ENCODE measurements at places on chromosomes 11 and 22. TPM values are rescaled to one million over a fixed set of nuclear protein-coding genes. Genes with fewer than 3 reads are reported as not detected.

DNA sequence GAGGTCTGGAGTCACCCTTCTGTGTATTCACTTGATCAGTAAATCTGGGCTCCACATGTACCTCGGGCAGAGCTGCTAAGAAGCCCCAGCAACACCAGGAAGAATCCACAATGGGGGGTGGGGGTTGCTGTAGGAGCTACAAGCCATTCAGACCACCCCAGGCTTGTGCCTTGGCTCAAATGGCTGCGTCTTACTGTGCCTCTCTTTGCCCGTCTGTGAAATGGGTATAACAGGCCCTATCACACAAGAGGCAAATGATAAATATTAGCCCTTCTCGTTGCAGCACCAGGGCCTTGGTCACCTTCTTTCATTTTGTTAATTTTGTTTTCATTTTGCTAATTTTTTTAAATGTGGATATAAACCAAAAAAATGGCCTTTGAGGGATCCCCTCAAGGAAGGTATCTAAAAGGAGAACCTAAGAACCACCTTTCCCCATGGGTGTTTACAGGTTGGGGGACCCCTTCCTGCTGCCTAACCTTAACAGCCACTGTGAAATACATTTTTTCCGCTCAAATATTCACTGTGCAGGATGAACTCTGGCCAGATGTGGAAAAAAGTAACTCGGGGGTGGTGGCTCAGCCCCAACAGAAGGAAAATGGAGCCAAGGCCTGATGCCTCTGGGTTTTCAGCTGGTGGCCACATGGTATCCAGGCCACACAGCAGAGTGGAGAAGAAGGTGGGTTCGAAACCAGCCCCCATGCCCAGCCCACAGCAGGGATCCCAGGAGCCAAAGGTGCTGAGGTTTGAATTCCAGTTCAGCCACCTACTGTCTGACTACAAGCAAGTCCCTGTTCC is 284.0 kb downstream of the MN1 start:
- H3K4me3 ChIP-seq: no peak overlapping the region
- DNase-seq: no peak
- H3K27me3 ChIP-seq: no peaks in the 10 kb centered on the region
- no peak overlapping the region for H3K27ac ChIP-seq
- no peaks in the 10 kb centered on the region for H3K36me3 ChIP-seq
- no peaks in the 10 kb centered on the region for H3K4me1 ChIP-seq

Gene CASP4
- total RNA-seq: 102 TPM

DNA sequence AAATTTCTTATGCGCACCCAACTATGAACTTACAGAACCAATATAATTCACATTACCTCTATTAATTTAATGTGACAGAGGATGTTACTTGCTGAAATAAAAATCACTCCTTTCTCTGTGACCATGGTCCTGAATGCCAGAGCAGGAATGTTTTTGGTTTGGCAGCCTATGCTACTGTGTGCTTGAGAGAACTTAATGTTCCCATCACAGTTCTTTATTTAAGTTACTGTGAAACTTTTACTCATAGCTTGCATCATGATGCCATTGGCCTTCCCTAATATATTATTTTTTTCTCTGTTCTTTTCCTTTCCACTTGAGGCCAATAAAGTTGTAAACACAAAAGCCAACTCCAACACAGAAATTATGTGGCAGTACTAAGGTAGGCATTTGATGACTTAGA is 142.2 kb downstream of the FAM76B start:
- peaks cover 2% of the 10 kb centered on the region for H3K36me3 ChIP-seq
- no peak overlapping the region for H3K4me3 ChIP-seq
- peaks cover 5% of the 10 kb centered on the region for H3K4me1 ChIP-seq
- peaks cover 4% of the 10 kb centered on the region for H3K27me3 ChIP-seq
- no peak for DNase-seq

Gene MFRP
- not detected for total RNA-seq

- DNase-seq: no peak
- no peak overlapping the region for H3K4me3 ChIP-seq
- H3K27ac ChIP-seq: no peak overlapping the region
- no peaks in the 10 kb centered on the region for H3K4me1 ChIP-seq
- H3K27me3 ChIP-seq: no peaks in the 10 kb centered on the region
- no peaks in the 10 kb centered on the region for H3K36me3 ChIP-seq
Measured at GRCh38 chr22:48695251-48695650, 1132.4 kb downstream of the BRD1 start.
